ENCODE measurements at places on chromosomes 7 and 10. TPM values are rescaled to one million over a fixed set of nuclear protein-coding genes. Genes with fewer than 3 reads are reported as not detected.

SERPINE1 gene
- 5.2 TPM for polyA plus RNA-seq

P4HA1 gene
- 7.0 TPM for polyA plus RNA-seq

TCF7L2 gene
- 12.8 TPM for polyA plus RNA-seq

UBE2D1 gene
- 2.9 TPM for polyA plus RNA-seq

- H3K27ac ChIP-seq: no peak overlapping the region
- no peak overlapping the region for H3K4me3 ChIP-seq
- no peaks in the 10 kb centered on the region for H3K27me3 ChIP-seq
- no peaks in the 10 kb centered on the region for H3K4me1 ChIP-seq
- no peaks in the 10 kb centered on the region for H3K36me3 ChIP-seq
- DNase-seq: peak; percentile 18
Measured at GRCh38 chr7:53350241-53350640, 314.8 kb downstream of the POM121L12 start.

GRCh38 chr7:46226860-46227259 lies 305.8 kb upstream of the IGFBP3 start:
- H3K27me3 ChIP-seq: no peaks in the 10 kb centered on the region
- H3K36me3 ChIP-seq: no peaks in the 10 kb centered on the region
- no peak overlapping the region for H3K4me3 ChIP-seq
- H3K27ac ChIP-seq: no peak overlapping the region
- H3K4me1 ChIP-seq: no peaks in the 10 kb centered on the region

DNA sequence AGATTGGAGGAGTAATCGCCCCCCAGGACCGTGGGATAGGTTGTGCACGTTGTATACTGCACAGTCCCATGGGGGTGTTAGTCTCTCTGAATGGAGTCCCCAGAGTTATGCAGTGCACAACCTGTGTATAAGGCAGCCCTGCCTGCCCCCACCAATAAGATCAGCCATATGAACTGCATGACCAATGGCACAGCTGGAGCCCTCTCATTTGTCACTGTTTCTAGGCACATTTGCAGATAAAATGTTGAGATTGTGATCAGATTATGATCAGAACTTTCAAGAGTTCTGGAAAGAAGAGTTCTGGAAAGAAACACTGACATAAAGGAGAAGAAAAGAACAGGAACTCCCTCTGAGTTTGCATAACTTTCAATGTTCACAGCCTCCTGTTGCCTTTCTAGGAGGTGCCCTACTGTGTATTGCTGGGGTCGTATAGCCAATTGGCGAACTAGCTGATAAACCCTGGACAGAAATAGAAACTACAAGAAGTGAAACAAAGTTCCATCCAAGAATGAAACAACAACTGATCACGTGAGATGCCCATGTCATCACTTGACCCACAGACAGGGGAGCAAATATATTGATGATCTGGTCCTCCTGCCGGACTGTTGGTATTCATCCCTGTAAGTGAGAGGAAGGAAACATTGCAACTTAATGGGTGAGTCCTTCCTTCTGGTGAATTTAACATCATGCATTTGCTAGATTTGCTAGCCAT lies 49.6 kb upstream of the TOMM7 start:
- H3K4me3 ChIP-seq: no peak overlapping the region
- DNase-seq: no peak
- H3K4me1 ChIP-seq: no peaks in the 10 kb centered on the region
- H3K27me3 ChIP-seq: no peaks in the 10 kb centered on the region
- no peak overlapping the region for H3K27ac ChIP-seq

- H3K36me3 ChIP-seq: no peaks in the 10 kb centered on the region
- no peaks in the 10 kb centered on the region for H3K4me1 ChIP-seq
- no peak overlapping the region for H3K27ac ChIP-seq
- H3K4me3 ChIP-seq: no peak overlapping the region
- H3K27me3 ChIP-seq: no peaks in the 10 kb centered on the region
Measured at GRCh38 chr10:50349554-50349953, 98.2 kb upstream of the ASAH2 start.

- H3K4me3 ChIP-seq: no peak overlapping the region
- no peak for DNase-seq
- no peaks in the 10 kb centered on the region for H3K4me1 ChIP-seq
Measured at GRCh38 chr7:131034166-131034881, 293.4 kb upstream of the MKLN1 start.

GRCh38 chr7:760006-760405 lies 32.9 kb upstream of the PRKAR1B start:
- H3K27me3 ChIP-seq: no peaks in the 10 kb centered on the region
- H3K27ac ChIP-seq: no peak overlapping the region
- no peak for DNase-seq
- H3K4me1 ChIP-seq: no peaks in the 10 kb centered on the region

DNA sequence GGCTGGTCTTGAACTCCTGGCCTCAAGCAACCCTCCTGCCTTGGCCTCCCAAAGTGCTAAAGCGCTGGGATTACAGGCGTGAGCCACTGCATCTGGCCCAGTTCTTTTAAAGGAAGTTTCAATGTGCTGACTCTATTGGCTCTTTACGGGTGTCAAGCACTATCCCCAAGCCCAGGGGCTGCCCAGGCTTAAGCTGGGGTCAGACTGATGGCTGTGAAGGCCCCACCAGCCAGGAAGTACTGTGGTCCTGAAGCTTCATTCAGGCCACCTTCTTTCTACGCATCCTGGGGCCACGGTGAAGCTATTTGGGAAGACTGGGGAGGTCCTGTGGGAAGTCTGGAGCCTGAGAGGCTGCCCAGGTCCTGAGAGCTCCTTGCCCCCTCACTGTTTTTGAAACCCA lies 8.0 kb downstream of the GPR15LG start:
- H3K4me3 ChIP-seq: no peak overlapping the region
- no peak overlapping the region for H3K27ac ChIP-seq
- no peak for DNase-seq
- no peaks in the 10 kb centered on the region for H3K27me3 ChIP-seq
- H3K4me1 ChIP-seq: no peaks in the 10 kb centered on the region

DNA sequence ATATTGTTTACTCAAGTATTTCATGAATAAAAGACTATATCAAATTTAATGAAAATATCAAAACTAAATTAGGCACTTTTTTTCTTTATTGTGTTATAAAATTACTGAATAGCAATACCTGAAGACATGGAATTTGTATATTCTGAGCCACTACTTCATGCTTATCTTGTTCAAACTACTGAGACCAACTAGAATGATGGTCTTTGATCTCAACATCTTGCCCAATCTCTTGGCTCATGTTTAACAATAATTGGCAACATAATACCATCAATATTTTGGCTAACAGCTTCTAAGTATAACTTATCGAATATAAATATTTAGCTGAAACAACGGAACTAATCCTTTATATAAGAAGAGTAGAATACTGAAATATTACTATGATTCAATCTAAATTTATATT lies 56.5 kb upstream of the AGMO start:
- no peaks in the 10 kb centered on the region for H3K27me3 ChIP-seq
- H3K4me3 ChIP-seq: no peak overlapping the region
- no peaks in the 10 kb centered on the region for H3K4me1 ChIP-seq
- no peaks in the 10 kb centered on the region for H3K36me3 ChIP-seq
- DNase-seq: no peak

GRCh38 chr10:93746844-93747284 lies 10.9 kb upstream of the LGI1 start:
- H3K4me1 ChIP-seq: no peaks in the 10 kb centered on the region
- H3K27ac ChIP-seq: no peak overlapping the region
- no peaks in the 10 kb centered on the region for H3K36me3 ChIP-seq
- H3K27me3 ChIP-seq: no peaks in the 10 kb centered on the region
- H3K4me3 ChIP-seq: no peak overlapping the region
